Stimulated activated effector memory CD8-positive, alpha-beta T cell treated with anti-CD3 and anti-CD28 coated beads, Interleukin-12 subunit alpha, Interleukin-12 subunit beta, amount 100 ng/mL, for 72 hours (primary cell): ENCODE measurements at places on chromosomes 12 and 14.

DNA sequence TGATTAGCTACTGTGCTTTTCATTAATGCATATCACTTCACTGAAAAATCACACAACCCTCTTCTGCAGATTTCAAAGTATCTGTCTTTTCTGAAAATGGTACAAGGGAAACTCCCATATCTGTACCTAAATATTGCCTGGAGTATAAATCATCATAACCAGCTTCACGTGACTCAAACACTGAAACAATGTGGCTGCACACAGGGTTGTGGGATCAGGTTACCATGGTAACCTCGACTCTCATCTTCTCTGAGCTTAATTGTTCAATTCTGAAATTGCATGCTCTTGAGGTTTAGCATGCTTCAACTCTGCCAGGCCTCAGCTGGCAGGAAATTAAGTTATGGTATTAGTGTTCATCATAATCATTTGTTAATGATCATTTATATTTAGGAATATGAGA lies 77.5 kb upstream of the CPSF6 start:
- DNase-seq = peak; percentile 73

GRCh38 chr14:77976591-77976990 lies 176.7 kb downstream of the ADCK1 start:
- no peak for DNase-seq

DNA sequence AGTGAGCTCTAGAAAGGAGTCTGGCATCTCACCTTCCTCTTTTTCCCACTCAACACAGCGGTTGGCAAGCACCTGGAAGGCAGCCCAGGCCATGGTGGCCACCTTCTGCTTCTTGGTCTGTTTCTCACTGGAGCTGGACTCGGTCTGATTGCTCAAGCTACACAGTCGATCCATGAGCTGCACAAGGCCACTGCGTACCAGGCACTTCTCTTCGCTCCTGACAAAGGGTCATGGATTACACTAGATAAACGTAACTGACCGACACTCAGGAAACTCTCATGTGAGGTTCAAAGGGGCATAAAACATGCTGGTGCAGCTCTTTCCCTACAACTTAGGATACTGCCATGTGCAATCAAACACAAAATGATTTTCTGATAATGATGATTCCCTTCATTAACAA lies 113.7 kb downstream of the TRAFD1 start:
- DNase-seq = no peak

- no peak for DNase-seq
Measured at GRCh38 chr14:38799671-38800070, 303.4 kb downstream of the SEC23A start.

DNA sequence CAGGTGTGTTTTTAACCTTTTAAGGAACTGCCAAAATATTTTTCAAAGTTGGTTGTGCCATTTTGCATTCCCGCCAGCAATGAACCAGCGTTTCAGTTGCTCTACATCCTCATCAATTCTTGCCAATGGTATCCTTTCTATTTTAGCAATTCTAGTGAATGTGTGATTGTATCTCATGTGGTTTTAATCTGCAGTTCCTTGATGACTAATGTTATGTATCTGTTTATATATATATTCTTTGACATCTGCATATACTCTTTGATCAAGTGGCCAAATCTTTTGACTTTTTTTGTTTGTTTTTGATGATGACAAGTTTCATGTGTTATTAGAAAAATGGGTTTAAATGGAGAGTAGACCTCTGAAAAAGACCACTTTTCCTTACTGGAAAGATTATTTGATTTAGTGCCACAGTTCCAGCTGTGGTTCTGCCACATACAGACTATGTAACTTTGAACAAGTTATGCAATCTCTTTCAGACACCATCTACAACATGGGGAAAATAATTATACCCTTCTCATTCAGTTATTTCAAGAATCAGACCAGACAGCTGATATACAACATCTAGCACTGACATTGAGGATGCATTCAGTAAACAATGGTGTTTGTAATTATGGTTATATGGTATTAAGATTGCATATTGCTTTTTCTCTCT lies 146.3 kb upstream of the CNOT2 start:
- DNase-seq = no peak

- DNase-seq = peak; percentile 92
Measured at GRCh38 chr14:23929822-23930294, 23.7 kb upstream of the DHRS4 start.

DNA sequence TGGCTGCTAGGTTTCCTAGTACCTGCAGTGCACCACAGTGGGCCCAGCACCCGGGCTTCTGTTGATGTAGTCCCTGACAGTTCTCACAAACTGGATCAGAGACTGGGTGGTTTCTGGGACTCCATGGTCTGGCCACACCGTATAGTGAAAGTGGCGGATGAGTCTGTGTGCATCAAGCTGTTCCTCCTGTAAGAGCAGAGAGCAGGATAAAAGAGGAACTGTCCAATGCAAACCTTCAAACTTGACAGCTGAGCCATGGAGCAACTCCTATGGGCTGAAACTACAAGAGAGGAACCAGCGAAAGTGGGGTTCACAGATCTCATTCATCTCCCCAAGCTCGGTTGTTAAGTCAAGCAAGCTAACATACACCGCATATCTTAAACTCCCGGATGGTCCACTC lies 102.8 kb downstream of the PTPRB start:
- DNase-seq = no peak

- no peak for DNase-seq
Measured at GRCh38 chr14:58641509-58641908, 3.7 kb downstream of the DACT1 start.

- DNase-seq = no peak
Measured at GRCh38 chr12:13039328-13039956, 4.7 kb upstream of the FAM234B start.

DNA sequence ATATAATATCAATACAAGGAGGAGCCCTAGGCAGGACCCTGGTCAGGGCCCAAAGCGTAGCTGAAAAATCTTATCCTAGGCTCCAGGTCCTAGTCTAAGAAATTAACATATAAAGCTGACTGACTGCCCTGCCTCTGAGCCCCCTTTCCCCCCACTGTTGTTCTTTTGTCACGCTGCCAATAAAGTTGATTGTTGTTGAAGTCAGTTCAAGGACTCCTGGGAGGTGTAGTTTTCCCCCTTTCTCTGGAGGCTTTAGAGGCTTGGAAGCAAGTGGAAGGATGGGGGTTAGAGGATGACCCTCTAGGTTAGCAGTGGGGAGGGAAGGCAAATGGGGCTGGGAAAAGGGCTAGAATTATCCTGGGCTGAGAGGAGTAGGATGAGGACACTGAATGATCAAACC lies 3.2 kb downstream of the PPP1R1A start:
- DNase-seq = no peak

DNA sequence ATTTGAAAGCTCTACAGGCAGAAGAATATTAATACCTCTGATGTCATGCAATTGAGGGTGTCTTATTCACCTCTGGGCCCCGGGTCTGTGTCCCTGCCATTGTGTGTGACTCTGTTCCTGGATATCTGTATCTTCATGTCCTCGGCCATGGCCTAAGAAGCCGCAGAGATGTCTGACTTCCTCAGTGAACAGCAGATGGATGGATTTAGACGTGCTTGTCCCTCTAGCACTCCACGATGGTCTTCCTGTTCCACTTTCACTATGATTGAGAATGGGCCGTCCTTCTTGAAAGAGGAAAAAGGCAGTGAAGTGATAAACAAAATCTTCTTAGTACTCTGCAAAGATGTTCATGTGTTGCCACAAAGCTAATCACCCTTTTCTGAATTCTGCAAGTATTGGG lies 217.4 kb downstream of the SLC41A2 start:
- peak; percentile 60 for DNase-seq

GRCh38 chr12:5114436-5114835 lies 70.8 kb downstream of the KCNA5 start:
- no peak for DNase-seq

GRCh38 chr12:64385019-64385418 lies 5.5 kb downstream of the C12orf56 start:
- DNase-seq = no peak

DNA sequence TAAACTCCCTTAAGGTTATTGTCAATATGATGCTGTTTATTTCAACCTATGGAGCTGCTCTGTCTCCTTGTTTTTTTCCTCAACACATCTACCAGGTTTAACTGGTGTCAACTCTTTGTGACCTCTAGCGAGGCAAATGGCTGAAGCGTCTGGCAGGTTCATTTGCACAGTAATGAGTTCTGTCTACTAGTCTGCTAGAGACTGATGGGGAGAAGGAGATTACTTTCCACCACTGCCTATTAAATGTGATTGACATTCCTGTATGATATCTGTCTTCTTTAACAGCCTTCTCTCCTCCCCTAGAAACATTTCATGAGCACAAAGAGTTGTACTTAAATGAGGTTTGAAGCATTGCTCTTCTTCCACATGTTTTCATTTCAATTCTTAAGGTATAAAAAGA lies 253.7 kb downstream of the SLC6A15 start:
- DNase-seq = no peak

DNA sequence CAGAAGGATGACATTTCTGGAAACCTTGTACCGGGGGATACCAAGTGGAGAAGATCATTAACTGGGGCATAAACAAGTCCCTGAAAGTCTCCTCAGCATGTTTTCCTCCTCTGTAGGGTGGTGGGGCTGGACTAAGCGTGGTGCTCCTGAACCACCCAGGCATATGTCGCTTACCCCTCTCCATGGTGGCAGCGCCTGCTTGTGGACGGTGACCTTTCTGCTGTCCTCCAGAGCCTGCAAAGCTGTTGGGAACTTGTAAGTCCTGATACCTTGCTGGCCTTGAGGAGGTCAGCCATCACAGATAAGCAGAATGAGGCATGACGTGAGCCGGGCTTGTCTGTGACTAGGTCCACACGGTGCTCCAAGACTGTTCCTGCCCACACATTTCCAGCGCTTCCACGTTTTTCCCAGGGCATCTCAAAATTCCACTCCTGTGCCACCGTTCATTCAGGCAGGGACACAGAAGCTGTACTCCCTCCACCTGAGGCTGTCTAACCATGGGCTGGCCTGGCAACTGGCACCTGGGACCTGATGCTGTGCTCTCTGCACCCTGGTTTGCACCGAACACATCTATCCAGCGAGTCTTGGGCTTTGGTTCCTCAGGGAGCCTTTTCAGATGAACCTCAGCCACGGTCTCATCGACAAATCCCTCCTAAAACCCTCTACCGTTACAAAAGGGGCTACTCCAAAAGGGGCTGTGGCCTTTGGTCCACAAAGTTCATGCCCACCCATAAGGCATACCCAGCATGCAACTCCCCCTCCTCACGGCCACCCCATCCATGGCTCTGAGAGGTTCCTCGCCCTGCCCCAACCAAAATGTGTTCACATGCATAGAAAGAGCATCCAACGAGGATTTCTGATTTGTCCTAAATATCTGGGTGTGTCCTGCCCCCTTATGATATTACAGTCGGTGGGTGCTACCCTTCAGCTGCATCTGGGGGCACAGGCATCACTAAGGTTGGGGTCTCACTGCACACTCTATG lies 199.6 kb upstream of the DIO3 start:
- DNase-seq = peak; percentile 15

DNA sequence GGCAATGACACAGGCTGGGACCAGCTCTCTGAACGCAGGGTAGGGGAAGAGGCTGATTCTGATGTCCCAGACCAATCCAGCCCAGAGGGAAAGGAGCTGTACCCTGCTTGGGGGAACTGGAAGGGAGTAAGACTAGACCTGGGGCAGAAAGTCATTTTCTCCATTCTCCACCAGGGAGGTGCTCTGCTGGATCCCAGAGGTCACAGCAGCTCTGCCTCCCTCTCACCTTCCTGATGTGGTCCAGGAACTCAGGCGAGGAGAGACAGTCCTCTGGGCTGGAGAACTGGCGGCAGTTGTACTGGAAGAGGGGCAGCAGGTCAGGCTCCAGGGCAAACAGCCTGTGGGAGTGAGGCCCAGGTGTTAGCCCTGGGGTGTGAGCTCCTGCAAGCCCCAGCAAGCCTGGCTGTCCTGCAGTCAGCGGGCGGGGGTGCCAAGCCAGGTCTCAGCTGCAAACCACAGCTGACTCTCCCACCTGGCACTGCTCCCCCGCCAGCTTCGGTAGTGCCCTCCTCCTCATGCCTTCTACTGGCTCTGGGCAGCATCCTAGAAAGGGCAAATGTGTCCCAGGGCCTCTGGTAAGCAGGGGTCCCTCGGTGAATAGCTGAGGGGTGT lies 1.9 kb downstream of the NGB start:
- DNase-seq = no peak

DNA sequence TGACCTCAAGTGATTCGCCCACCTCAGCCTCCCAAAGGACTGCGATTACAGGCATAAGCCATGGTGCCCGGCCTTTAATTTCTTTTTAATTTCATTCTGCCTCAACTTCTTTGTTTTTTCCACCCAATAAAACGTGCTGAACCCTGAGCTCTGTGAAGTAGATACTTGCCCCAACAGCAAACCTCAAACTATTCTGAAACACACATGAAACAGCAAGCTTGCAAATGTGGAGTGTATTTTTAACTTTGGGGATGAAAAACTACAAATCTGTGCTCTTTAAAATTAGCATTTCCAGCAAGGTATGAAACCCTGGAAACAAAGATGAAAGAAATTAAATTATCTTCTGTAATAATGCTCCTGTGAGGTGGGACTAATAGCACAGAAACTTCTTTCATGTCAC lies 246.6 kb downstream of the ANO6 start:
- no peak for DNase-seq

DNA sequence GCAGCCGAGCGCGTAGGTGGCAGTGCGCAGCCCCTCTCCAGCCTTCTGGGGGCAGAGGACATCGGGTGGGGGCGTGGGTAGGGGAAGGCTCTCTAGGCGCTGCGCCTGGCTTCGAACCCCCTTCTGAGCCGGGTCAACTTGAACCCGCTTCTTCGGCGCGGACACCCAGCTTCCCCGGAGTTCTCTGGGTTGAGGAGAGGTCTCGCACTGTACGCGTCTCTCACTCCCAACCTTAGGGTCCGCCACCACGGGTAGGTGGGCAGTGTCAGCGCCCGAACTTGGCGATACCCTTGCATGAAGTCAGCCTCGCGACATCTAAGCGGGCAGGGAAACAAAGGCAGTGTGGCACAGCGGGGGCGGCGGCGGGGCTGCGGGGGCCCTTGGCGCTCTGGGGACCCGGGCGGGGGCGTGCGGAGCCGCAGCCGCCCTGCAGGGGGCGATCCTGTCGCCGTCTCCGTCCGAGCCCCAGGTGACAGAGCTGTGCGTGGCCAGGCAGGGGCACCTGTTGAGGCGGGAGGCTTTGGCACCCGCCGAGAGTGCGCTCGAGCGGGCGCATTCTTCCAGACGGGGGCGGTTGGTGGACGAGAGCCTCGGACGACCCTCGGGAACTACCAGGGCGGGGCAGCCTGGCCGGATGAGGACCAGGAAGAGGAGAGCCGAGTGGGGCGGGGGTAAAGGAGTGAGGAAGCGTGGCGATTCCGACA lies 1.1 kb downstream of the GALNT16 start:
- DNase-seq = peak; percentile 33

DNA sequence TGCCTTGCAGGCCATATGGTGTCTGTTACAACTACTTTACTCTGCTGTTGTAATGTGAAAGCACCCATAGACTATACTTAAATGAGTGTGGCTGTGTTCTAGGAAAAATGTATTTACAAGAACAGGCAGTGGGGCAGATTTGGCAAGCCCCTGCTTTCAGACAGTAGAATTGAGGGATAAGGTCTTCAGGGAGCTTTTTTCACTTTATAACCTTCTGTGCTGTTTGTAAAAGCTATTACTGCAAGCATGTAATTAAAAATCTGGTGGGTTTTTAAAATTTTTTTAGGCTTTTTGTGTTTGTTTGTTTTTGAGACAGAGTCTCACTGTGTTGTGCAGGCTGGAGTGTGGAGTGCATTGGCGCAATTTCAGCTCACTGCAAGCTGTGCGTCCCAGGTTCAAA lies 73.9 kb downstream of the VEZT start:
- no peak for DNase-seq
